ENCODE measurements at places on chromosomes 11 and 22.

- peak; percentile 57 for DNase-seq
Observed at GRCh38 chr11:117972629-117973502, 13.3 kb upstream of the IL10RA start.

DNA sequence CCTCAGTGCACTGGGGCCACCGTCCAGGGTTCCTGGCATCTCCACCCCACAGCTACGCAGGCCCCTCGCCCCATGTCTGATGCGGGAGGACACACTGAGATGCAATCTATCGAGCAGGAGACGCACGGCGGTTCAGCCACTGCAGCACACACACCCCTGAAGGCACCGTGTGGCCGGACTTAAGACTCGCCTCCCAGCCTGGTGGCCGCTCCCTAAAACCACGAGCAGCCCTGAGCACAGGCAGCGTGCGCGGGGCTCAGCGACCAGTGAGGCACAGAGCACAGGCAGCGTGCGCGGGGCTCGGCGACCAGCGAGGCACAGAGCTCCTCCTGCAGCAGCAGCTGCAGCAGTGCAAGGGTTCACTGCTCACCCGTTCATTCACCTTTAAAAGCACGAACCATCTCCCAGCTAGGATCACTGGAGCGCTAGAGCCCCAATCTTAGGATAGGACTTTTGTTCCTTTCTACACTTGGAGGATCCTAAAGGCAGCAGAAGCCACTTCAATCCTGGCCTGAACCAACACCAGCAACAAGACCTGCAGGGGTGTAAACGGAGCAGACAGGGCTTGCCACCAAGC lies 31.4 kb downstream of the TOLLIP start:
- no peak for DNase-seq

DNA sequence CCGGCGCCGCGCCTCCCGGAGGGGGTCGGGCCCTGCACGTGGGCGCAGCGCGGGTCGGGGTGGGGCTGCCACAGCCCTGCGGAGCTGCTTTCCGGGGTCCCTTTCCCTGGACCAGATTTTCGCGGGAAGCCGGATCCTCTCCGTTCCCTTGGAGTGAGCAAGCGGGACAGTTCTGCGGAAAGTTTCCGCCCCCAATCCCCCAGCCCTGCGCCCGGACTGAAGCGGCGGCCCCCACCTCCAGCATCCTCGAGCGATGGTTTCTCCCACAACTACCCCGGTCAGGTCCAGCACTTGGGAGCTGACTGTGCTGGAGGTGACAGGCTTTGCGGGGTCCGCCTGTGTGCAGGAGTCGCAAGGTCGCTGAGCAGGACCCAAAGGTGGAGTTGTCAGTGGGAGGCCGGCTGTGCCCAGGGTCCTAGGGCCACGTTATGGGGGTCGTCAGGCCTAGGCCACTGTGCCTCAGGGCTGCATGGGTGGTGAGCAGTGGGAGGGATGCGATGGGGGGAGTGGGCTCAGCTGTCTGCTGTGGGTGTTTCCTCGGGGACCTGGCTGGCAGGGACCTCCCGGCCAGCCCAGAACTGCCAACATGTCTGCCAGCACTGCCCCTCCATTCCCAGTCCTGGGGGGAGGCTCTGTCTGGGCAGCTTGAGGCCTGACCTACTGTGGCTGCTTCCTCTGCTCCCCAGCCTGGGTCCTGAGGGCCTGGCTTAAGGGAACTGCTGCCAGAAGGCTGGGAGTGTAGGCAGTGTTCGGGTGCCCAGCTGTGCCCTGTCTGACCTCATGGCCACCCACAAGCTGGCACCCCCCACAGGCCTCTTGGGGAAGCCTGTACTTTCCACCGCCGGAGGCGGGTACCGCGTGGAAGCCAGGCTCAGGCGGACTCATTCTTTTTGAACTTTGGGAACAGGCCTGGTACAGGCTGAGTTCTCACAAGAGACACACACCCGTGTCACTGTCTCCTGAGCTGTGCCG lies 726 bp downstream of the ST3GAL4 start:
- DNase-seq = no peak

- DNase-seq = no peak
Observed at GRCh38 chr11:63641727-63642126, 27.5 kb upstream of the PLAAT3 start.

DNA sequence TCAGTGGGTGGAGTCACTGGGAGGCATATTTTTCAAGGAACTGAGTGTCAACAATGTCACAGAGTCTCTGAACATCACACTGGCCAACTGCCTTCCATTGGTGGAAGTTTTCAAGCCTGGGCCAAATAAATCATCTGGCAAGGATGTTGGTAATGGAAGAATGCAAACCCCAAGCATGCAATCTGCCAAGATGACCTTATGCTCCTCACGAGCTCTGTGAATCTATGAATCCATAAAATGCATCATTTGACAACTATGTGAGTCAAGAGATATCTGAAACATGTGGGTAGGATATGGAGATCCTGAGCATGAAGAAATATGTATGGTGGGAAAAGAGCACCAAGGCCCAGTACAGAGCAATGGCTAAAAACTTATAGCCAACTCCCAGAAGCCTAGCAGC lies 122.2 kb downstream of the PLEKHA7 start:
- no peak for DNase-seq

- no peak for DNase-seq
Observed at GRCh38 chr11:75913984-75914383, 99.0 kb downstream of the UVRAG start.

DNA sequence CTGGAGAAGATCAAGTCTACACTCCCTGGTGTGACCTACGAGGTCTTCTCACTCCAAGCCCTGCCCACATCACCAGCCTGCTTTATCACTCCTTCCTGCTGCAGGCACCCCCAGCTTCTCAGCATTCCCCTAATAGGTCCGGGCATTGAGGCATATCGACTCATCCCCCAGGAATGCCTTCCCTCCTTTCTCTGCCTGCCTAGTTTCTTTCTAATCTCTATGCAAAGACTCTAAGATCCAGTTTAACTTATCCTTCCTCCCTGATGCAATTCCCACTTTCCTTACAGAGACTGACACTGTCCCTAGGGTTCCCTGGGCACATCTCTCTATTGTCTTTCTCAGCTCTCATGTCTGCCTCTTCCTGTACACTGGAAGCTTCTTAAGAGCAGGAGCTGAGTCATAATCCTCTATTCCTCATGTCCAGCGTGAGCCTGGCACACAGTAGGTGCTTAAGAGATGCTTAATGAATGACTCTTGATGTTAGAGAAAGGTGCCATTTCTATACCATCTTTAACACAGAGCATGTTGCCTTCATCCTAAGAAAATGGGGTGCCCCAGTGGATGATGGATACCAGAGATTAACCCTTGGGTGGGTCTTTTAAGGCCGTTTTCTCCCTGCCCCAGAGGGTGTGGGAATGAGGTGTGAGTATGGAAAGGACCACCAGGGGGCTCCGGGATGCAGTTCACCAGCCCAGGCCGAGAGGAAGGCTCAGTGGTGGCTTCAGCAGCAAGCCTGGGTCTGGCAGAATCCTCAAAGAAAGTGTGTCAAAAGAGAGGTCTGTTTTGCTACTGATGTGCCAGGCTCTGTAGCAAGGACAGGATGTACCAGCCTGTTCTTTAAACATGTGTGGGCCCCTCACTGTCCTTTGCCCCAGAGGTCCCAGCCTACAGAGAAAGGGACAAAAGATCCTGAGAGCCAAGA lies 34.7 kb downstream of the PARVA start:
- peak; percentile 87 for DNase-seq

Data from H4 (cell line).